ENCODE measurements at places on chromosomes 5 and 9.

DNA sequence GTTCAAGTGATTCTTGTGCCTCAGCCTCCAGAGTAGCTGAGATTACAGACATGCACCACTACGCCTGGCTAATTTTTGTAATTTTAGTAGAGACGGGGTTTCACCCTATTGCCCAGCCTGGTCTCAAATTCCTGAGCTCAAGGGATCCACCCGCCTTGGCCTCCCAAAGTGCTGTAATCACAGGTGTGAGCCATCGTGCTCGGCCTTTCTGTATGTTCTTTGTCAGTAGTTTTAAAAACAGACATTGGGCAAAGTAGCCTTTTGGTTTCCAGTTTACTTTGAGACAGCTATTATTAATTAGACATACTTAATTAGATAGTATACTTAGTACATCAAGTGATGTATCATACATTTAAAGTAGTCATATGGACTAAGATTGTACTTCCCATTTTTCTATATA lies 45.2 kb downstream of the RBM27 start:
- DNase-seq = no peak

GRCh38 chr5:126801992-126802294 lies 25.0 kb downstream of the LMNB1 start:
- no peak for DNase-seq

GRCh38 chr5:179700401-179700918 lies 1.7 kb downstream of the CANX start:
- no peak for DNase-seq

GRCh38 chr9:72315510-72316311 lies 49.3 kb downstream of the ZFAND5 start:
- DNase-seq = peak; percentile 53

- no peak for DNase-seq
Observed at GRCh38 chr9:87290241-87291052, 207.2 kb upstream of the DAPK1 start.

DNA sequence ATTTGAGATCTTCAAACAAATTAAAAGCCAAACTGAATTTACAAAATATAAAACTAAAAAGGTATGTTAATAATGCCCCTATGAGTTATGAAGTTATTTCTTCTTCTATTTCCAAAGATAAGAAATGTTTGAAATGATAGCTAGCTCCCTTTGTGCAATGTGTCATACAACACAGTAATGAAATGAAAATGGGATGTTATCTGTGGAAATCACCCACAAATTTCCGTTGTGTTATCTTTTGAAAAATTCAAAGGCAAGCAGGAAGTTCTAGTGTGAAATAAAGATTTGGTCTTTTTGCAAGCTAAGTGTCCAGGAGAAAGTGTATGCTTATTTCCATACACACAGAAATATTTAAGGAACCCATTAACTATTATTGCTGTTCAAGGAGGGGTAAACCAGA lies 375.3 kb upstream of the PRR16 start:
- no peak for DNase-seq

- DNase-seq = peak; percentile 78
Observed at GRCh38 chr9:107172160-107172978, 110.7 kb upstream of the RAD23B start.

DNA sequence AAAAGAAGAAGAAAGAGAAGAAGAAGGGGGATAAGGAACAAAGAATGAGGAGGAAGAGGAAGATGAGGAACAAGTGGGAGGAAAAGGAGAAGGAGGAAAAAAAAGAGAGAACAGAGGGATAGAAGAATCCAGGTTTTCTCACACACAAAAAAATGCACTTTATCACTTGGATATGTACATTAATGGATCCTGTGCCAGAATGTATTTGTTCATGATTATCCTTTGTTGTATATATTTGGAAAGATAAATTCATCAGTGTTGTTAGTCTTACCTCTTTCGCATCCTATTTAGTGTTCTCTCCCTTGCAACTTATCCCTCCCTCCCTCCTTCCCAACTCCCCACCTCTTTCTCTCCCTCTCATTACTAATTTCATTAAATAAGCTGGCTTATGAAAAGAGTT lies 298.8 kb downstream of the SLCO4C1 start:
- no peak for DNase-seq

DNA sequence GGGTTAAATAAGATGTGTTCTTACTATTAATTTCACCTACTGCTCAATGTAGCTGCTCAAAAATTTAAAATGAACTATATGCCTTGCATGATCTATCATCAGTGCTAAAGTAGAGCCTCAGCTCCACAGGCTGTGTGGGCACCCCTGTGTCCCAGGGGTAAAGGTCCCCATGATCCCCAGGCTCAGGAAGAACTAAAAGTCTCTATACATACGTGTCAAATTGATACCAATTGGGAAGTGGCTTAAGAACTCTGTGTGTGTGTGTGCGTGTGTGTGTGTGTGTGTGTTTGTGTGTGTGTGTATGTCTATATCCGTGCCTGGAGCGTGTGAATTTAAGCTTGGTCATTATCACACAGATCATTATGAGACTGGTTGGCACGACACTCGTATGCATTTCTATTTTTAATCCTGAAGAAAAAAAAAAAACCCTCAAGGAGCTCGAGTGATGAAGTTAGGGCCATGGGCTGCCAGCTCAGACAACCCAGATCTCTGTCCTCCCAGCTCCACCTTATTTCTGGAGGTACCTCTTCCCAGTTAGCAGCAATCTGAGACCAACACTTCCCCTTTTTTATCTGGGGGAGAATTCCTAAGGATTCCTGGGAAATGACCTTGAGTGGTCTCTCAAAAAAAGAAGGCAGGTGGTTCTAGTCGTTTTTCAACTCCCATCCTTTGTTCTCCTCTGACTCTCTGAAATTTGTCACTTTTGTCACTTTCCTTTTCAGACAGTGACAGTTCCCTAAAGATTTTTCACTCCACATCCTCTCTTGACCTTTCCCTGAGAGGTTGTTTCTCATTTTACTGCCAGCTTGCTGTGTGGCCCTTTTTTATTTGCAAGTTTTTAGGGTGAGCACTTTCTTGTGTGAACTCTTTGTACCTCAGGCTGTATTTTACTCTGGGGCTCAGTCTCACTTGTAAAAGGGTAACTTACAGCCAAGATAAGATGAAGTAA lies 45.7 kb upstream of the CTXN3 start:
- DNase-seq = no peak

GRCh38 chr9:129852579-129852978 lies 17.3 kb downstream of the USP20 start:
- DNase-seq = no peak

DNA sequence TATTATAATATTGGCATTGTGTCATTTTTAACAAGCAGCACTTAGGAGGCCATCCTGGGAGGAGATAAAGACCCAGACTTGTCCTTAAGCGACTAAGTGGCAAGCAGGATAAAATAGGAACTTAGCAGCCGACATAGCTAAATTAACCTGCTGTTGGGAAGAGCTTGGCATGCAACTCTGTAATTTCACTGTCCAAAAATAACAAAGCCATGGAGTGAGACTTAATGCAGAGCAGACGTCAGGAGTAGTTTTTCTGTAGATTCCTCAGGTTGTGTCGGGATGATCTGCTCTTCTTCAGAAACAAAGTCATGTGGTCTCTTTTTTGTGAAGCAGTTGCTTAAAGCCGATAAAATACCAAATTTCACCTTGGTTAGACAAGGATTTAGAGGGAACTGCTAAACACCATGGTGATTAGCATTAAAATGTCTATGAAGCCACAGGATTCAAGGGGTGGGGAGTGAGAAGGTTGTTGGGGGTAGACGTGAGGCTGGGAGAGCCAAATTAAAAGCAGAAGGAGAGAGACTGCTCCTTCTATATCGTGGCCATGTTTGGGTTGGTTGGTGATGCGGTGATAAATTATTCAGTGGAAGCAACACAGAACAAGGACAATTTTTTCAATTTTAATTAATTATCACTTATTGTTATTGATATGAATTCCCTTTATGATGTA lies 303.0 kb downstream of the CSNK1G3 start:
- no peak for DNase-seq

GRCh38 chr5:14884062-14884612 lies 12.6 kb upstream of the ANKH start:
- no peak for DNase-seq

All from NCI-H1092 (cell line).